ENCODE measurements at places on chromosomes 4 and X. TPM values are rescaled to one million over a fixed set of nuclear protein-coding genes. Genes with fewer than 3 reads are reported as not detected.

- H3K4me1 ChIP-seq, result no peaks in the 10 kb centered on the region
- no peaks in the 10 kb centered on the region for H3K36me3 ChIP-seq
These were observed 73.5 kb downstream of the CHRDL1 start for GRCh38 chrX:110722135-110722534.

TCP11X2 gene
- not detected for total RNA-seq

GRCh38 chrX:24410514-24411189 lies 50.2 kb downstream of the SUPT20HL1 start:
- H3K4me1 ChIP-seq, result peaks cover 24% of the 10 kb centered on the region
- DNase-seq, result no peak
- peaks cover 2% of the 10 kb centered on the region for H3K36me3 ChIP-seq
- H3K27me3 ChIP-seq, result peaks cover 7% of the 10 kb centered on the region

NLGN4X gene
- 0.82 TPM for total RNA-seq
